ENCODE measurements at places on chromosomes 12 and 14.

- DNase-seq, result no peak
Observed at GRCh38 chr14:77589099-77589498, 27.3 kb downstream of the SPTLC2 start.

GRCh38 chr12:81962126-81962856 lies 203.1 kb upstream of the PPFIA2 start:
- no peak for DNase-seq

DNA sequence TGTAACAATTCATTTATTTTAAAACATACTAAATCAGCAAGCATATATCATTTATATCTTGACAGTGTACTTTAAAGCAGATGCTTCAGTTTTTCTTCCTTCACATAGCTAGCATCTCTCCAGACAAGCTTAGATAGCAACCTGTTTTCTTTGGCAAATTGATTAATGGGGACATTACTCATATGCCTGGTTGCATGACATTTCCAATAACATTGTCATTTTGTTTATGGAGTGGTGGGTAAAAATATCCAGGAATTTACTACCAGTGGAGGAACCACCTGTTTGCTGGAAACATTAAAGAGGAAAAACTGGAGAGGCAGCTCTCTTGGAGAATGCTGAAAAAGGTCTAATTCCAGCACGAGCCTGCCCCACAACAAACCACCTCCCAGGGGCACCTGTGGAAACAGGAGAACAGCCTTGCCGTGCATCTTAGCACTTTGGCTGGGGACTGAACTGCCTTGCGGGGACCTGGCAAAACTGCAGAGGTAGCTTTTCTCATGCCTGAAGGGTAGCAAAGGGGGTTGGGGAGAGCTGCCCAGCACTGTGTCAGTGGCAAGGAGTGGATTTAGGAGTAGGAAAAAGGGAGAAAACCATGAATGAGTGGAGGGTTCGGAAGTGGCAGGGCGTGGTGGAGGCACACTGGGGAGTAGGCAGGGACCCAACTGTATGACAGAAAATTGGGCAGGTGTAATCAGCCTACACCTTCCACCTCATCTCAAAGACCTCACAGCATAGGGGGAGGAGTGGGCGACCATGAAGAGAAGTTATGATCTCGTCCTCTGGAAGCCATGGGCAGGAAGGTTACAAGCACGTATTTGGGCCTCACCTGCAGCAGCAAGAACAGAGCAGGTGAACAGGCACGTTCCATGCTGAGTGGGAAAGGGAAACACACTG lies 11.7 kb upstream of the CREBL2 start:
- DNase-seq, result no peak

DNA sequence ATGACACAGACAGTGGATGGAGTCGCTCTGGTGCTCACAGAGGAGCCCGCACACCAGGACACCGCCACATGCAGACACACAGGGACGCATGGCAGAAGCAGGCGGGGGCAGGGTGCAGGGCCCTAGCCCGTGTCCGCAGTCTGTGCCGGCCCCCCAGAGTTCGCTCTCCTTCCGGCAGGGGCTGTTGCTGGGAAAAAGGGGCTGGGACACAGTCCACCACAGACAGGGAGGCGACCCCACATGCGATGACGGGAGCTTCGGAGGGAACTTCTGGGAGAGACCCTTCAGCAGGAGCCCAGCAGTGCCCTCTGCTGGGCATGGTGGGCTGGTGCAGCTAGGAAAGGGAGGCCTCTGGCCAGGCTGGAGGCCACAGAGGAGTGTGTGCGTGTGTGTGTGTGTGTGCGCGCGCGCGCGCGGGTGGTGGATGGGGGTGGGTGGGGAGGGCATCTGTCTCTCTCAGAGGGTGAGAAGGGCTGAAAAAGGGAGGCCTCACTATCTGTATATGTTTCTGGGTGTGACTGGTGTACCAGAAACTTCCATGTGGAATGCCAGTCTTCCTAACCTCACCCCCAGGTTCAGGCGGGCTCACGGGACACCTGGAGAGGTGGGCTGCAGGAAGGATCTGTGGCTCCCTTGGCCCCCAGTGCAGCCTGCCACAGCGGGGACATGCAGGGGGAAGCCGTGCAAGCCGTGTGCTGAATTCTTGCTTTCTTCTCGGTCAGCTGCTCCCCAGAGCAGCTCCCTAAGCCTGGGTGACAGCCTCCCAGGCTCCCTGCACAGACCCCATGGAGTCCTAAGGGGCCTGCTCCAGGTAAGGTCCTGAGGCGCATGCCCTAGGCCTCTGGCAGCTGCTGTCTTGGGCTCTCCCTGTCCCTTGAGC lies 60.7 kb downstream of the PLEKHG3 start:
- no peak for DNase-seq

- no peak for DNase-seq
Observed at GRCh38 chr12:53975479-53976152, 862 bp upstream of the HOTAIR start.
